Stimulated activated memory B cell treated with anti-CD40 and anti-IgM and Interleukin-4, amounts not matched to agents 10 μg/mL and 1 μg/mL and 100 μg/mL, for 72 hours (primary cell): ENCODE measurements at places on chromosomes 6 and 20.

- no peak for ATAC-seq
These were observed 97.8 kb downstream of the ANKS1A start for GRCh38 chr6:34986845-34987246.

- ATAC-seq: no peak
These were observed 94.7 kb downstream of the RPP40 start for GRCh38 chr6:4909063-4909706.

GRCh38 chr6:125584468-125584939 is 164.9 kb upstream of the HEY2 start:
- ATAC-seq: no peak

DNA sequence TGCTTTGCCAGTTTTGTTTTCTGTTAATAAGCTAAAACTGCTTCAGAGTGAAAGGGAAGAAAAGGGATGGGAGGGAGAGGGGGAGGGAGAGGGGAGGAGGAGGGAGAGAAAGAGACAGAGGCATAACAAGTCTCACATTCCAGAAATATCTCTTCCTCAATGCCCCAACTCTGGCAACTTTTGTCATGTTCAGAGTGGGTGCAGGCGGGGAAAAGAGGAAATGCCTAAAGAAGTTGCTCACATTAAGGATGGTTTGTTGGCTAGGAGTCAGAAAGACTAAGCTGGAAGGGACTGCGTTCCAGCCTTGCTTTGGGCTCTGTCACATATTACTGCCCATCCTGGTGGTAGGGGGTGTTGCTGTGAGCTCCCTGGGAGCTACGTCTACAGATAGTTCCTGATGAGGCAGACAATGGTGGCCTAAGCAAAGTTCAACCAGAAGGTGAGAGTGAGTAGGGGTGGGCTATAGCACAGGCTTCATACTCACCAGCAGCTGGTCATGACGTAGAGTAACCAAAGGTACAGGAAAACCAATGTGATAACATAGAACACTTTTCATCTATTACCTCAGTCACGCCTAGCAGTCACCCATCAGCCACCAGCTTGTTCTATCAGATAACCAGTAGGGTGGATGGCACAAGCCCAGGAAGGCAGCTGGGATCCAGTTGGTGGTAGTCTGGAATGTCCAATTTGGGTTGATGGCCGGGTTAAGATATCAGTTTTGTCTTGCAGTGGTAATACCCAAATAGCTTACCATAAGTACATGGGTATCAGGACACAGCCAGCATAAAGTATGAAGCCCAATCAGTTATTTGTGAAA is 2.1 kb downstream of the TSPYL4 start:
- no peak for ATAC-seq

GRCh38 chr6:23656255-23657194 is 469.5 kb upstream of the NRSN1 start:
- ATAC-seq: no peak

GRCh38 chr6:53373638-53374037 is 24.9 kb upstream of the ELOVL5 start:
- no peak for ATAC-seq

DNA sequence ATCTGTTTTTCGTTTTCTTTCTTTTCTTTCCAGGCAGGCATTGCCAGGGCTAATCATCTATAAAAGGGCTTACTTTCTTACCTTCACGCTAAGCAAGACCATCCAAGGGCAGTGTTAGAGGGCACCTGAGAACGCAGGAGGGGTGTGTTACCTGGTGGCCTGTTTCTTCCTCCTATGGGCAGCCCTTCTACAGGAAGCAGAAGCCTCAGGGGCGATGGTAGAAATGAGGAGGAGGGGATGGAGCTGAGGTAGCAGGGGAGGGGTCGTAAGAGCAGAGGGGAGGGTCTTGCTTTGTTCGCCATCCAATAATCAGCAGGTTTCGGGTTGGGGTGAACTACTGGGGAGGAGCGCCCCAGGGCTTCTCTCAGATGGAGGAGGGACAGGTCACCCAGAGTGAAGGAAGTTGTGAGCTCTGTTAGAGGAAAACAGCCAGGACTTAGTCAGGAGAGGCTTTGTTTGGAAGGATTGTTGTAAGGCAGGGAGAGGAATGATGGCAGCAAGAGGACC is 1.5 kb upstream of the CCR6 start:
- no peak for ATAC-seq

DNA sequence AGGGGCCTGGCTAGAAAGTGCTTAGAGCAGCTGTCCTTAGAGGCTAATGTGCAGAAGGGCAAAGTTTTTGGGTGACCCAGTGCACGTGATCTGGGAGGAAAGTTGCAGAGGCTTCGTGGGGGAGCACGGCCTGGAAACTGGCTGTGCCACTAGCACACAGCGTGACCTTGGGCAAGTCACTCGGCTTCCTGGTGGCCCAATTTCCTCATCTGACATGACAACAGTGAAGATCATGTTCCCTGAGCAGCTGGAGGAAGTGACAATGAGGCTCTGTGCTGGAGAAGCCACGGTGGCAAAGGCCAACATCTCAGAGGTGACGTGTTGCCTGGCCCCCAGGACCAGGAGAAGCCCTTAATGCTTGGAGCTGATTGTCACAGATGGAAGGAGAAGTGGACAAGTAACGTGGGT is 99.5 kb downstream of the FOXC1 start:
- ATAC-seq: no peak

DNA sequence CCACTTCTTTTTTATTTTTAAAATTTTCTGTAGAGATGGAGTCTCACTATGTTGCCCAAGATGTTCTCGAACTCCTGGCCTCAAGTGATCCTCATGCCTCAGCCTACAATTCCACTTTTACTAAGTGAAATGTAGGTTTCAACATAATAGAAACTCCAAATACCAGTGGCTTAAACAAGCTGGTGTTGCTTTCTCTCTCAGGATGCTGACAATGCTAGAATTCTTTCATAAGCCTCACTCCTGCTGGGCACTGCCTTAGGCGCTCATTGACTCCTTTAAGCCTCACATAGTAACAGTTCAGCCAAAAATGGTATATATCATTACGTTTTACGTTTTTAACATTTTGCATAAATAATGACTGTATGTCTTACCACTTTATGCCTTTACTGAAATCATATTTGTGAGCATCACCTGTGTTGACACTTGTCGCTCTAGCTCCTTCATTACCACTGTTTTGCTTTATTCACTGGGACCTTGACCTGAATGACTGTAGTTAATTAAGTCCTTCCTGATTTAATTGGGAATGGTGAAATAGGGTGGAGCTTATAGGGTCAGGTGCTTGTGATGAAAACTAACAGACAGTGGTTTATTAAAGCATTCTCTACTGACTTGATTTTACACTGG is 3.9 kb upstream of the CST9 start:
- ATAC-seq: no peak

- ATAC-seq: no peak
These were observed 84.8 kb downstream of the TAF4 start for GRCh38 chr20:61980647-61981583.

DNA sequence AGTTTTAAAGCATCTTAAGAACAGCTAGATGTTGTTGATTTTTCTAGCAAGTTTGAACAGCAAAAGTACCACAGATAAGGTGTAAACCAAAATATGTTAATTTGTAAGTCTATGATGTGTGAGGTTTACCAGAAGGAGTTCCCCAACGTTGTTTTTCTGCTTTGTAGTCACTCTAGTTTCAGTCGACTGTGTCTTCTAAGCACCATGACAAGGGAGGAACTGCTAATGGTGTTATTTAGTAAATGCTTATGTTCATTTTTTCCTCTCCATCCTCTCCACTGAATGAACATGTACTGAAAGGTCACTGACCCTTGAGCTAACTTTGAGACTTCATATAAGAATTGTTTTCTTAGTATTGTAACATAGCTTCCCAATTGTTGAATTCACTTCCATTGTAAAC is 3.0 kb downstream of the ENPP3 start:
- ATAC-seq: peak; percentile 85

- no peak for ATAC-seq
These were observed 17.0 kb downstream of the RAB32 start for GRCh38 chr6:146560607-146561006.

DNA sequence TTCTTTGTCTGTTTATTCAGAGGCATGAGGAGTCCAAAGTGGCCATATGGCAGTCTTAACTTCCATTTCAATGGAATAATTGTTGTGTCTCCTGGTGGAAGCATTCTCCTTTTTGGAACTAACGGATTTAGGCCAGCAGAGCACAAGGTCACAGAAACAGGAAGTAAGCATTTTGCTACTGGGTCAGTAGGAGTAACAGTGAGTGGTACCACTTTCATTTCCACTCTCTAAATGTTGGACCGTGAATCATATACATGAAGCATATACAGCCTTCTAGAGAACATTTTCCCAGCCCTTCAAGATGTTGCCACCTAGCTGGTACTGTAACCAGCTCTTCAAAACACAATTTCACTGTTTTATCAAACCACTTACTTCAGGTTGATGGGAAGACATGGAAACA is 182.8 kb downstream of the EYS start:
- no peak for ATAC-seq

DNA sequence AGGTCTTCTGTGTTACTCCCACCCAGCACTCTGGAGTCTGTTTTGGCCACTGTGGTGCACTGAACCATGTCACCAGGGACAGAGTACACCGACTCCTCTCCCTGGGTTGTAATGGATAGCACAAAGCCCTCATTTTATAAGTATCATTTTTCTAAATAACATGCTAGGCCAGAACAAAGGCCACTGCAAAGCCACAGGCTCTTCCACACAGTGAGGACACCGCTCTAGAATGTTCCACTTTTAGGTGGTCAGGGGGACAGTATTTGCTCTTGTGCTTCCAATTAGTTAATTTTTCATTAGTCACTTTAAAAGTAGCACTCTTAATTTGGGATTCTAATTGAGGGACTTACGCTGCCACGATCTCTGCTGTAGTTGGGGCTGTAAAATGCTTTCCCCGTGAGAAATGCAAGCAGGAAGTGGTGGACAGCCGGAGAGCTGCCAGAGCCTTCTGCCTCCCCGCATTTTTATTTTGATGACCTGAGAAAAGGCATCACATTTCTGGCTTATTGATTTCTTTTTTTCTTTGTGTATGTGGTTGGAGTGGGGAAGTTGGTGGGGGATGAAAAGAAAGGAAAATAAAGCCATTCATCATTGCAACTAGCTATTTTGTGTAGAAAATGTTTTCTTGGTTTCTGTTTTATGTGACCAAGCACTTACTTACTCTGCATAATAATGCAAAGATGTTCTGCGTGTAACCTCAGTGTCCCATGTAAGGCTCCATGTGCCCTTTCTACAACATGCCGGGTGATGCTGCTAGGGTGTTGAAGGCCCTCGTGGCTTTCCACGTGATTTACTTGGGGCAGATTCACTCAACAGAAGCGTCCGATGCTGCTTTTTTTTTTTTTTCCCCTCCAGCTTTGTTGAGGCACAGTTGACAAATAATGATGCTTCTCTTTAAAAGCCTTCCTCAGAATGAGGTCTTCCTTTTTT is 195.9 kb downstream of the SASH1 start:
- ATAC-seq: no peak

DNA sequence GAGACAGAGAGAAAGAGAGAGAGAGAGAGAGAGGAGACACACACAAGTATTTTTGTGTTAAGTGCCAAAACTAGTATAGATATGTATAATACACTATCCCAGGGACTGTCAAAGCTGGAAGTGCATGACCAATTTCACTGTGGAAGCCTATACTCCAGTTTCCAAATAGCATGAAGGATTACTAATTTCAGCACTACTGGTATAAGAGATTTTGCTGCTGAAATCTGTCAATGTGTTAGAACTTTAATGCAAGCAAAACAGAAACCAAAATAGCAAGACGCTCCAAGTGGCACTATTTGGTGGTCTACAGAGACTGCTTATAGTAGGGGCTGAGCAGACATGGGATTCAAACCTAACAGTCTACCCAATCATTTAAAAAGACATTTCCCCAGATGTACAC is 284.8 kb downstream of the BTBD9 start:
- ATAC-seq: peak; percentile 36

DNA sequence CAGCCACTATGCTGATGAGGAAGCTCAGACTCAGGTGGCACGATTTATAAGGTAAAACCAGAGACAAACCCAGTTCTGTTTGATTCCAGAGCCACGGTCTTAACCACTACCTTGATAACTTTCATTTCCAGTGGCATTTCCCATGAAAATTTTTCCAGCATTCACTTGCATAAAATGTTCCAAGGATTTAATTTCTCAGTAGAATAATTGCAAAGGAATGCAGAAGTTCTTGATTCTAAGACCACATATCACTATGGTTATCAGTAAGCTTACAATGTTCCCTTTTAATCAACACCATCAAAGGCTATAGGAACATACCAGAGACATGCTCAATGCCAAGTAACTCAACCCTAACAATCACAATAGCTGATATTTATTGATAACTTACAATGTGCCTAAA is 306.0 kb upstream of the HS3ST5 start:
- no peak for ATAC-seq

DNA sequence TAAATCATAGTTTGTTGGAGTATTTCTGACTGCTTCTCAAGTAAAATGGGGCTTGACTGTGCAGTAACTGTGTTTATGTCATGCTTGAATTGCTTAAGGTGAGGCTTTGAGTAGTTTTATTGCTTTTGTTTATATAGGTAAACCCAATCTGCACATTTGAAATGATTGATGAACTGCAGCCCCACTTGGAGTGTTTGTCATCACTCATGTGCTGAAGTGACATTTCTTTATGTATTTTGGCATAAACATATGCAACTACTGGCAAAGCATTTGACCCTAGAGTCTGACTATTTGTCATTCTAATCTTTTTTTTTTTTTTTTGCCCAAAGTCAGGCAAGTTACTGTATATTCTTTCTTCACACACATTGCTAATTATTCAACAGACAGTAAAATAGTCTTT is 491.4 kb upstream of the POU3F2 start:
- ATAC-seq: no peak

- no peak for ATAC-seq
These were observed 148.5 kb downstream of the KIF6 start for GRCh38 chr6:39576556-39577303.

- ATAC-seq: no peak
These were observed 154.9 kb downstream of the OR2B2 start for GRCh38 chr6:27757307-27757706.

- no peak for ATAC-seq
These were observed 3.0 kb upstream of the ARID1B start for GRCh38 chr6:156773935-156774852.

DNA sequence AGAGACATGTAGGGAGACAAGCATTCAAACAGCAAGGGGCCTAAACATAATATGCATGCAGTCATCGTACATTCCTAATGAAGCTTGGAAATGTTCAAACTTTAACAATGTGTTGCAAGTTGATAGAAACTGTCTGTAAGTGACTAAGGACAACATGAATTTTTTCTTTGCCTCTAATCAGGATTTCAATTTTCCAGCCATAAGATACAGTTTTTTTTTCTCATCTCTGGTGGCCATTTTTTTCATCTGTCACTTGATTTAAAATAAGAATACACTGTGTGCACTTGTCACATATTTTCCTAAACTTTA is 22.2 kb upstream of the MTRF1L start:
- no peak for ATAC-seq

DNA sequence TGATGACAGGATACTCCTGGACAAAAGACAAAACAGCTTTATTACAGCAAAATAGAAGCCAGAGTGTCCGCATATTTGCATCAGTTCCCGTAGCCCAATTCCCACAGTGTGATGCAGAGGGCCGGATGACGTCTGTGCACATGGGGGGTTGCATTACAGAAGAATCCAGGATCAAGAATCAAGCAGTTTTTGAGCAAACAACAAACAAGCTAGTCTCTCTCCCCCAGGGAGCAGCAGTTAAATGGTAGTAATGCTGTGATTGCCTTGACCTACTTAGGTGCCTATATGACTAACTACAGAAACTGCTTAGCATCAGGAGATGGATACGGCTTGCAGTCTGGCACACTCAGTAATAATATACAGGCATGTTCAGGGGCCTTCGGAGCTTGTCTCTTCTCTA is 3.2 kb upstream of the SDHAF4 start:
- ATAC-seq: no peak
